Pons (tissue), 1 donor: ENCODE measurements at places on chromosomes 3 and 15.
A peak's percentile ranks its signal among the peaks of the same experiment; 100 is the strongest.

- DNase-seq: peak; percentile 82
These were observed 56.0 kb downstream of the PDE8A start for GRCh38 chr15:85037641-85038040.

DNA sequence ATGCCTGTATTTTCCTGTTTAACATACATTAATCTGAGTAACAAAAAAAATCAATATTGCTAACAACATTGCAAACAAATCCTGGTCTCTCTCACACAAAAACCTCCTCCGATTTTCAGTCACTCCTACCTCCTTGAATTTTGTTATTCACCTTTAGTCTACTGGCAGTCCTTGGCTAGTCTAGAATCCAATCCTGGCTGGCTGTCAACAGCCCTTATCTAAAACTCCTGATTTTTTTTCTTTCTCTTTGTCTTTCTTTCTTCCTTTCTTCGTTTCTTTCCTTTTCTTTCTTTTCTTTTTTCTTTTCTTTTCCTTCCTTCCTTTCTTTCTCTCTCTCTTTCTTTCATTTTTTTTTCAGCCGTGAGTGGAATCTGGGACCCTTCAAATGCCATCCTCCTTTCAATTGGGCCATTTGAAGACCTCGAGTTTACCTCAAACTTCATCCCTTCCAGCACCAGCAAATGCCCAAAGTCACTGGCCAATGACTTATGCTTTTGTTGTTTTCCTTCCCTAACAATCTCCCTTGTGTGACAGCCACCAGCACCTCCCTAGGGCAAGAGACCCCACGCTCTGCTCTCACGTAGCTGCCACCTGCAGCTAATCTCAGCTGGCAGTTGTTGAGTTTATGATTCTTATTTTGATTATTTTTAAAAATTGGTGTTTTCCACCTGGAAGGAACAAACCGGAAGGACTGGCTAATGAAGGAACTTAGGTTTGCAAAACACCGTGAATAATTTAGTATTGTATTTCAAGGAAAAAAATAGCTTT lies 6.8 kb upstream of the ONECUT1 start:
- DNase-seq: no peak

GRCh38 chr15:72342385-72342784 lies 22.4 kb upstream of the CELF6 start:
- no peak for DNase-seq

GRCh38 chr15:35702946-35703495 lies 157.1 kb upstream of the DPH6 start:
- no peak for DNase-seq

DNA sequence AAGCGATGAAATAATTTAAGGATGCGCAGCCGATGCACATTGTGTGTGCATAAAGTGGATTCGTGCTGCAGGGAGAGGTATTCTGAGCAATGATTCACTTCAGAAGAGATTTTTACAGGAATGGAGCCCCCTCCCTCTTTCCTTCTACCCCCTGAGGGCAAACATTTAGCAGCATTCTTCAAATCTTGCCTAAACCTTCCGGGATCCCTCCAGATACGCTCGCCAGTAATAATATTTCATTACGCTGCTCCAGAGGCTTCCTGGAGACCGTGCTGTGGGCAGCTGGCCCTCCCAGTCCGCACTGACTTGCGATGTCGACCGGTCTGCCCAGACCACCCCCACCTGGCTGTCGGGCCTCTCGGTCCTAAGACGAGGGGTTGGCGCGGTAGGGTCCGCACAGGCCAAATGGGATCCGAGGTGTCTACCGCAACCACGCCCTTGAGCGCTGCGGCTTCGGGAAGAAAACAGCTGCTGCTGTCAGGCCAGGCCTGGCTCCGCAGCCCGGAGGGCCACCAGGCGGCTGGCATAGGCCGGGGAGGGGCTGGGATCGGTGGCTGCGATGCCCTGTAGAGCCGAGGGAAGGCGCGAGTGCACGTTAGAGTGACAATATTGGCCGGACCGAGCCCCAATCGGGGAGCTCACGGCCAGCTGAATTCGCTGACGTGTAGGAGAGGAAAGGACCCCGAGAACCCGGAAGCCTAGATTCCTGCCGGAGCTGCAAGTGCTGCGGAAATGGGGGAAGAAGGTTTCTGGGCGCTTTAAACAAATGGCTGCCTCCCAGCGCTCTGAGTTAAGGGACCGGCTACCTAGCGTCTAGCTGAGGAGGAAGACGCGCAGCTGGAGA lies 14.3 kb downstream of the ZIC4 start:
- peak; percentile 80 for DNase-seq
